ENCODE measurements at places on chromosomes 1 and 21.

DNA sequence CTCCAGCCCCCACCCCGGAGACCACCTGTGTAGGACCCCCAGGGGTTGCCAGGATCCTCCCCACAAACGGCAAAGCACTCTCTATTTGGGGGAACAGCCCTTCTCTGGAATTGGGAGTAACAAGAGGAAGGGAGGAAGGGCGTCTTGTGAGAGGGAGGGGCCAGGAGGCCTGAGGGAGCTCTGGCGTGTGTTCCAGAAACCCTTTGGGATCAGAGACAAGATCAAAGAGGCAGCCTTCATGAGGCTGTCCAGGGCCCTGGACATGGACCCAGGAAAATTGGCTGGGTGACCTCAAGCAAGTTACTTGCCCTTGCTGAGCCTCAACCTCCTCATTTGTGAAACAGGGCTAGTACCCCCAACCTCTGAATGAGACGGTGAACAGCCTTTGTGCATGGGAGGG is 18.1 kb upstream of the ECE1 start:
- H3K36me3 ChIP-seq: peaks cover 25% of the 10 kb centered on the region
- H3K4me3 ChIP-seq: no peak overlapping the region
- H3K27me3 ChIP-seq: no peaks in the 10 kb centered on the region
- DNase-seq: no peak
- peak overlapping the region; percentile 86 for H3K27ac ChIP-seq
- H3K4me1 ChIP-seq: peaks cover 70% of the 10 kb centered on the region

- no peak for DNase-seq
- peaks cover 5% of the 10 kb centered on the region for H3K4me1 ChIP-seq
- H3K4me3 ChIP-seq: no peak overlapping the region
- H3K36me3 ChIP-seq: peaks cover 16% of the 10 kb centered on the region
- H3K27ac ChIP-seq: no peak overlapping the region
These were observed 23.6 kb upstream of the DNM3 start for GRCh38 chr1:171817511-171818265.

GRCh38 chr1:243291292-243291691 is 35.5 kb downstream of the SDCCAG8 start:
- H3K27ac ChIP-seq: no peak overlapping the region
- H3K4me3 ChIP-seq: no peak overlapping the region
- H3K36me3 ChIP-seq: peaks cover 52% of the 10 kb centered on the region
- H3K27me3 ChIP-seq: no peaks in the 10 kb centered on the region
- peaks cover 42% of the 10 kb centered on the region for H3K4me1 ChIP-seq

- DNase-seq: no peak
- H3K4me1 ChIP-seq: peaks cover 20% of the 10 kb centered on the region
- no peak overlapping the region for H3K4me3 ChIP-seq
- no peaks in the 10 kb centered on the region for H3K27me3 ChIP-seq
- H3K27ac ChIP-seq: no peak overlapping the region
These were observed 2.5 kb downstream of the ZCCHC17 start for GRCh38 chr1:31299365-31299764.

DNA sequence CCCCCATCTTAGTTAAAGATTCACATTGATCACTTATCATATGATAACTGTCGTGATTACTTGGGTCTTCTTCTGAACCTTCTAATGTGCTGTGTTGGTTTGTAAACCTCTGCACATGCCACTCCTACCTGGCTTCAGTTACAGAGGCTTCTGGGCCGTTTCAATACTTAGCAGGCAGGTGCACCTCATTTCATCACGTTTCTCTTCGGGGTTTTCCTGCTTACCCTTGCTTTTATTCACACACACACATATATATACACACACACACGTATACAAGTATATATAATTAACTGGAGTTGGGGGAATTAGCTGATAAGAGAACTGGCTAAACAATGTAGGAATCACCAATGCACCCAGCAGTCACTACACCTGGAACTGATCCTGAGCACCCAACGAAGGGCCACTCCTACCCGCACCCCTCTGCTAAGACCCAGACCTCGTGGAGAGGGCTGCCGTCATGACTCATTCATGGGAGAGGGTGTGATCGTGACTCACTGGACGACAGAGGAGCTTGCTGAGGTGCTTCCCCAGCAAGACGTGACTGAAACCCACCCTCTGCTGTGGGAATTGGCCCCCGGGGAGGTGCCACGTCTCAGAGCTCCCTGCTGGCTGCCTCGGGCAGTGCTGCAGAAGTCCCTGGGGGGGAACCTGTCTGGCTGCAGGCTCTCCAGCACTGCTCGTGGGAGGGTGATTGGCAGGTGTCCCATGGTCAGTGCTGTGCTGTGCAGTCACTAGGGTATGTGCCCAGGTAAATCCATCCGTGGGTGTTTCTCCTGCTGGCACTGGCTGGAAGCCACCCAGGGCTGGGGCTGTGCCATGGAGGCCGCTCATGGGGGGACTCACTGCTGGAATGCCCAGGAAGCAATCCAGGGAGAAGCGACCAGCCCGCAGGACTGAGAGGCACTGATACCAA is 166.6 kb downstream of the DYRK1A start:
- peaks cover 5% of the 10 kb centered on the region for H3K4me1 ChIP-seq
- peak; percentile 56 for DNase-seq
- peaks cover 66% of the 10 kb centered on the region for H3K27me3 ChIP-seq
- H3K36me3 ChIP-seq: peaks cover 3% of the 10 kb centered on the region

DNA sequence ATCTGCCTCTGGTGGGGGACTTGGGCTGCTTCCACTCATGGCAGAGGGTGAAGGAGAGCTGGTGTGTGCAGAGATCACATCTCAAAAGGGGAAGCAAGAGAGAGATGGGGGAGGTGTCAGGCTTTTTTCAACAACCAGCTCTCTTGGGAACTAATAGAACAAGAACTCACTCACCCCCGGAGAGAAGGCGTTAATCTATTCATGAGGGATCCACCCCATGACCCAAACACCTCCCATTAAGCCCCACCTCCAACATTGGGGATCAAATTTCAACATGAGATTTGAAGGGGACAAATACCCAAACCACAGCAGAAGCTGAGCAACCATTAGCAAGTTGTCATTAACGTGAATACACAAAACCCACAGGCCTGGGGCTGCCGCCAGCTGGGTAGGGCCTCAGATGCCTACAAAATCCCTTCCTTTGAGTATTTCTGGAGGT is 12.0 kb upstream of the VWA5B1 start:
- H3K4me3 ChIP-seq: no peak overlapping the region
- H3K36me3 ChIP-seq: no peaks in the 10 kb centered on the region
- no peak overlapping the region for H3K27ac ChIP-seq
- peak; percentile 6 for DNase-seq
- H3K27me3 ChIP-seq: peaks cover 22% of the 10 kb centered on the region

- H3K4me3 ChIP-seq: no peak overlapping the region
- H3K27me3 ChIP-seq: no peaks in the 10 kb centered on the region
- no peak overlapping the region for H3K27ac ChIP-seq
- DNase-seq: no peak
These were observed 33.0 kb downstream of the RUNX1 start for GRCh38 chr21:35016071-35016470.

DNA sequence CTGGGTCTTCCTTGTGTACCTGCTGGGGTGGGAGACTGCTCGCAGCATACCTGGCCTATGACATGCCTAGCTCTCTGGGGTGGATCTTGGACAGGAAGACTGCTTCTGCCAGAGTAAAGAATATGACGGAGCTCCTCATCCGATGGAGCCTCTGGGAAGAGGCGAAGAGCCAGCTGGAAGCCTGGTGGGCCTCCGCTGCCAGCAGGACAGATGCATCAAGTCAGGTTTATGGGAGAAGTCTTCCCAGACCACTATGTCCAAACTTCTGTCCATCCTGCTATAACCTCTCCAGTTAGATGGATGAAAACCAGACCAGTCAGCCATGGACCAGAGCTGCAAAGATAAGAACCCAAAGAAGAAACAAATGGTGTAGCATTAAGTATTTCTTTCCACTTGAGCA is 27.7 kb upstream of the NGF start:
- H3K36me3 ChIP-seq: peaks cover 6% of the 10 kb centered on the region
- H3K4me1 ChIP-seq: no peaks in the 10 kb centered on the region
- no peaks in the 10 kb centered on the region for H3K27me3 ChIP-seq
- H3K4me3 ChIP-seq: no peak overlapping the region

DNA sequence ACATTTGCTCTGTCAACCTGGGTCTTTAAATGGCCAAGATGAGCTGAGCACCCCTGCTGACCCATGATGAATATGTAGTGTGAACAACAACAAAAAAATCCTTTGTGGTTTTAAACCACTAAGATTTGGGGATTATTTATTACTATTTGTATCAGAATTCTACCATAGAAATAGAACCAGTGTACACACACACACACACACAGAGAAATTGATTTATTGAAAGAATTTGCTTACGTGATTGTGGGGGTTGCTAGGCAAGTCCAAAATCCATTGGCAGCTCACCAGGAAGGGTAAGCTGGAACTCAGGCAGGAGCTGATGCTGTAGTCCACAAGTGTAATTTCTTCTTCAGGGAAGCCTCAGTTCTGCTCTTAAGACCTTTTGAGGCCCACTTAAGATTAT is 82.5 kb upstream of the MAP1LC3C start:
- H3K27me3 ChIP-seq: no peaks in the 10 kb centered on the region
- no peak overlapping the region for H3K4me3 ChIP-seq
- no peak for DNase-seq
- no peak overlapping the region for H3K27ac ChIP-seq

DNA sequence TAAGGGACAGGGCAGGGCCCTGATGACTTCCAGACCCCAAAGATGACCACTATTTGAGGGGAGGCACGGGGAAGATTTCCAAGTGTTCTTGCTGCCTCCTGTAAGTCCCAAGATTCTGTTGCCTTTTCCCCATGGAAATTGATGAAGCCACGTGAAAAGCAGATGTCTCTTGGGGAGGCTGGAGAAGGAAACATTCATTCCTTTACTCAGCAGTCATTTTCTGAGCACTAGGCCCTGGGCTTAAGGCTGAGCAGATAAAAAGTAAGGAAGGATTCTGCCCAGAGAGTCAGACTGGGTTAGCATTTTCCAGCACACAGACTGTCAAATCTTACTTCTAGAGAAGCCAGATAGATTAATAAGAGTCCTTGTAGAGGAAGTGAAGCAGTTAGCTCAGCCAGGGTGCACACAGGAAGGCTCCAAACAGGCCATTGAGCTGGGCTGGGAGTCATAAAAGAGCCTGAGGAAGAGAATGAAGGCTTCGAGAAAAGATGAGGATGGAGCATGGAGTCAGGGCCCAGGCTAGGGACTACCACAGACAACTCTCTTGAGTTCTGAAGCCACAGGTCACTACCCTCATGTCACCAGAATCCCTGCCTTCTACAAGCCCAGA is 10.1 kb downstream of the EXTL1 start:
- H3K4me1 ChIP-seq: peaks cover 29% of the 10 kb centered on the region
- H3K27me3 ChIP-seq: peaks cover 58% of the 10 kb centered on the region
- H3K4me3 ChIP-seq: no peak overlapping the region
- no peak overlapping the region for H3K27ac ChIP-seq
- no peaks in the 10 kb centered on the region for H3K36me3 ChIP-seq

DNA sequence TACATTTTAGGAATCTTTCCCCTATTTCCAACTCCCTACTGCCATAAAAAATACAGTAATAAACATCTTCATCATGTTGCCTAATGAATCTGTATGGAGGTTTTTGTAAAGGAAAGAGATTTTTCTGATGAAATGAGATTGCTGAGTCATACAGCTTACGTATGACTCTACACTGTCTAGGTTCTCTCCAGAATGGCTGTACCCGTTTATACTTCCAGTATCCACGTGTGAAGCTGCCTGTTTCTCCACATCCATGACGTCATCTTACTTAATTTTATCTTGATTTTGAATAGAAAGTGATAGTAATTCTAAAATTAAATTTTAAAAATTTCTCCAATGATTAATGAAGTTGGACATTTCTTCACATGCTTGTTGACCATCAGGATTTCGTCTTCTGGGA is 103.7 kb downstream of the COQ8A start:
- H3K4me1 ChIP-seq: no peaks in the 10 kb centered on the region
- no peak overlapping the region for H3K4me3 ChIP-seq
- DNase-seq: no peak
- no peaks in the 10 kb centered on the region for H3K36me3 ChIP-seq
- peaks cover 6% of the 10 kb centered on the region for H3K27me3 ChIP-seq

DNA sequence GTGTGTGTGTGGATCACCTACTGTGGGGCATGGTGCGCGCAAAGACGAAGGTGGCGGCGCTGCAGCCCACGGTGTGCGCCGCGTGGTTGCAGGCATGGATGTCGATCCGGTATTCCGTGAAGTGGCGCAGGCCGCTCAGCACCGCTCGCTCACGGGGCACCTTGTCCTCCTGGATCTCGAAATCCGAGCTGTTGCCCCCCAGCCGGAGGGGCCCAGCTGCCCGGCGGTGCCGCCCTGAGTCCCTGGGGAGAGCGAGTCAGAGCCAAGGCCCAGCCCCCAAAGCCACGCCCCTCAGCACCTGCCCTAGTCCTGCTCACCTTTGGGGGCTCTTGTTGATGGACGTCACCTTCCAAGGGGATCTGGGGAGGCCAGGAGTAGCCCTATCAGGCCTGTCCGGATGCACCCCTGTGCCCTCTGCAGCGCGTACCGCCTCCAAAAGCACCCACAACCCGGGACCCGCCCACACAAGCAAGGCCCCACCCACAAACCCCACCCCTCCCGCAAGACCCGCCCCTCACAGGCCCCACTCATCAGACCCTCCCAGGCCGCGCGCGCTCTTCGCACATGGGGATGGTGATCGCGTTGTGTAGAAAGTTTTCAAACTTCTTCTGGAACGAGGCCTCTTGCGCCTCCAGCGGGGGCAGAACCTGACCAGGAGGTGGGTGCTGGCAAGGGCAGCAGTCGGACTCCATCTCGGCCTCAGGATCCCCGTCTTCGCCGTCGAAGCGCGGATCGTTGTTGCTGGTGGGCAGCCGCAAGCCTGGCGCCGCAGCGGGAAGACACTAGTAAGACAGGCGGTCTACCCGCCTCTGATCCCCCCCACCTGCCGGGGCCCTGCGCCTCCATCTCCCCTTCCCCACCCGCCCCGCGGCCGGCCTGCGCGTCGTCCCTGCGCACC is 13.6 kb downstream of the INSRR start:
- H3K36me3 ChIP-seq: no peaks in the 10 kb centered on the region
- peaks cover 94% of the 10 kb centered on the region for H3K27me3 ChIP-seq
- H3K27ac ChIP-seq: no peak overlapping the region
- DNase-seq: no peak

GRCh38 chr1:18795002-18795689 is 64.3 kb downstream of the TAS1R2 start:
- H3K27me3 ChIP-seq: peaks cover 48% of the 10 kb centered on the region
- no peaks in the 10 kb centered on the region for H3K36me3 ChIP-seq

- no peaks in the 10 kb centered on the region for H3K4me1 ChIP-seq
- H3K4me3 ChIP-seq: no peak overlapping the region
- H3K36me3 ChIP-seq: no peaks in the 10 kb centered on the region
These were observed 167.7 kb downstream of the ACTL8 start for GRCh38 chr1:17922833-17923232.

GRCh38 chr1:228314315-228314657 is 92.3 kb downstream of the TRIM11 start:
- H3K36me3 ChIP-seq: no peaks in the 10 kb centered on the region
- no peak overlapping the region for H3K4me3 ChIP-seq
- H3K27me3 ChIP-seq: no peaks in the 10 kb centered on the region
- H3K4me1 ChIP-seq: no peaks in the 10 kb centered on the region

- no peak overlapping the region for H3K4me3 ChIP-seq
- DNase-seq: no peak
- H3K27ac ChIP-seq: no peak overlapping the region
These were observed 10.1 kb downstream of the GLIS1 start for GRCh38 chr1:53728702-53729455.
